ENCODE measurements at places on chromosomes 5 and 9.

- DNase-seq: no peak
Observed at GRCh38 chr5:15350614-15351013, 149.4 kb upstream of the FBXL7 start.

DNA sequence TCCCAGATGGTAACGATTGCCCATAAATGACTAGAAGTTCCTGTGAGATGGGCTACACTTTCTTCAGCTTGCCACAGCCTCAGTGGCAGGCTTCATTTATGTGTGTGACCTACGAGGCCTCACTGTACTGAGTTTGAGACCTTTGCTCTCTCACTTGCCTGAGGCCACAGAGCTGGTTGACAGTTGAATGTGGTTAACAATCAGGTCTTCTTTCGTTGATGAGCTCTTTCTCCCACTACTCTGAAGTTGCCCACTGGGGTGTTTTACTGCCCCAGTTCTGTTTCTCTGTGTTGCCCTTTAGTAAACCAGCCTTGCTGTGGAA is 70.5 kb downstream of the CYFIP2 start:
- DNase-seq: no peak

DNA sequence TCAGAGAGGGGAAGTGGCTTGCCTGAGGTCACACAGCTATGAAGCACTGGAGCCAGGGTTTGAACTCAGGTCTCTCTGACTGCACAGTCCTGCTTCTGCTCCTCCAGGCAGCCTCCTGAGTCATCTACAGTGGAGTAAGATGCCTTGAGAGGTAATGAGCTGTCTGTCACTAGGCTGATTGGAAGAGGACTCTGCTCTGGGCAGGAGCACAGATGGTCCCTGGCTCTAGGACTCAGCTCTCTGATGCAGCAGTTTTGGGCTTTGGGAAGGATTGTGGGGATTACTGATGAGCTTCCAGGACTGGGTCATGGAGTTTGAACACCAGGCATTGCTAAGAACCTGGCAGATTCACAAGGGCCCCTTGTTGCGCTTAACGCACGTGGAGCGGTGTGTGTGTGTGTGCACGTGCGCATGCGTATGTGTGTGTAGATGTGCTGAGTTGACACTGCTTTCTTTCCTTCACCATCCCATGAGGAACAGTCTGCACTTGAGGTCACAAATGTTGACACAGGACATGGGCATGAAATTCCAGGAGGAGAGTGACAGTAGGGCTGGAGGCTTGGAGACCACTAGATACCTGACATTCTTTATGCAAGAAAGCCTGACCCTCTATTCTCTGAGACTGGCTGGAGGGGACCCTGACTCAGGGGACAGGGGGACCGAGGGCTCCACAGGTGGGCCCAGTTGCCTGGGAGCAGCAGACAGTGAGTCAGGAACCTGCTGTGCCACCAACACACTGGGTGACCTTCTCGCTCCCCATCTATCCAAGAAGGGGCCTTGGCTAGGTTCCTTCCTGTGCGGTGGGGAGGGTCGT is 170.5 kb downstream of the RGS3 start:
- no peak for DNase-seq

- DNase-seq: no peak
Observed at GRCh38 chr5:72301557-72301956, 18.5 kb downstream of the MRPS27 start.

Data from skin of body (tissue), 3 donors.